EH (cell line): ENCODE measurements at places on chromosomes 6 and 20.

DNA sequence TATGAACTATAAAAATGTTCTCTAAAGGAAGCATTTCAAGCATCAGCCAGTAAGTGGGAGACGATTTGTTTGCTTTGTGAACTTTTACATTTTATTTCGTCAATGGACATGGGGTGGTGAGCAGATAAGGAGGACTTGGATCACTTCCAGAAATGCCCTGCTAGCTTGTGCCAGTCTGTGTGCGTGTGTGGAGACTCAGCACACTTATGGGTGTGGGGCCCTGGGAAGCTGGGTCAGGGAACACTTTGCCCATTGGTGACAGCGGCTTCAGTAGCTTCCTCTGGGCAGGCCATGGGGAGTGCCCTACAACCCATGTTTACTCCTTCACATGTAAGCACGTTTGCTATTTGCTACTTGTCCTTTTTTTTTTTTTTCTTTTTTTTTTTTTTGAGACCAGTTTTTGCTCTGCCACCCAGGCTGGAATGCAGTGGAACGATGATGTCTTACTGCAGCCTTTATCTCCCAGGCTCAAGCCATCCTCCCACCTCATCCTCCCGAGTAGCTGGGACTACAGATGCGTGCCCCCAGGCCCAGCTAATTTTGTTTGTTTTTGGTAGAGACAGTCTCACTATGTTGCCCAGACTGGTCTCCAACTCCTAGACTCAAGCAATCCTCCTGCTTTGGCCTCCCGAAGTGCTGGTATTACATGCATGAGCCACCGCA lies 24.2 kb downstream of the PRDM1 start:
- DNase-seq, result no peak

DNA sequence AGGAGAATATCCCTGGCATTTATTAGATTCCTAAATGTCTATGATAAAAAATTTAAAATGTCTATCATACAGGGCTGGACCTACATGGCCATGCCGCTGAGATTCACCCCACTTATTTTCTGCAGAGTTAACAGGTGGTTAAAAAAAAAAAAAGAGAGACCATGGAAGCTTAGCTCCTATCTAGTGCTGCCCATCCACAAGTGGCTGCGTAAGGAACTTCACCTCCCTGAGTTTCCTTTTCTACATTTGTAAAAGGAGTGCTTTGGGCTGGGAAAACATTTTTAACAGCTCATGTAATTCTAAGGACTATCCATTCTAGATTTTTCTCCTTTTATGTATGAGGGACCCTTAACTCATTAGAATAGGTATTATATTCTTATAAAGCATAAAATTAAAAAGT lies 534.1 kb downstream of the MMUT start:
- no peak for DNase-seq

GRCh38 chr6:15320693-15321092 lies 74.8 kb downstream of the JARID2 start:
- DNase-seq, result peak; percentile 31

- DNase-seq, result no peak
Measured at GRCh38 chr6:16665992-16666391, 95.3 kb downstream of the ATXN1 start.

DNA sequence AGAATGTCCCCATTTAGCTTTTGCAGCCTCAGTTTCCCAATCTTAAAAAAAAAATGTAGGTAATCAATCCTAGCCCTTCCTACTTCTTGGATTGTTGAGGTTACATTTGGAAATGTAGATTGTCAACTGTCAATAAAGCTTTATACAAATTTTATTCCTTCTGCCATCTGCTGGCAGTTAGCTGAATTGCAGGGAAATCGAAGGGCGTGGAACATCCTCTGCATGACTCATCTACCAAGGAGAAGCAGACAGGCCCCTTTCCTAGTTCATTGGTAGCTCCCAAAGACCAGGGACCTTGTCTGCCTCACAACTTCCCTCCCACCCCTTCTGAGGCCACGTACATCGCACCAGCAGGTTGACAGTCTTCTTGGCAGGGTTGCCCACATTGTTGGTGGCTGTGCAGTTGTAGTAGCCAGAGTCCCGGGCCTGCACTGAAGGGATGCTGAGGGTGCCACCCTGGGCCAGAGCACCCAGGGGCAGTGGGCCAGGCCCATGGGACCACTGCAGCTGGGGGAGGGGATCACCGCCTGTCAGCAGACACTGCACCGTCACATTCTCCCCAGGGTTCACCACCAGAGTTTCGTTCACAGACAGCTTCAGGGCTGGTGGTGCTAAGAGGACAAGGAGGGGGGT lies 43.6 kb downstream of the MDGA1 start:
- DNase-seq, result peak; percentile 47

DNA sequence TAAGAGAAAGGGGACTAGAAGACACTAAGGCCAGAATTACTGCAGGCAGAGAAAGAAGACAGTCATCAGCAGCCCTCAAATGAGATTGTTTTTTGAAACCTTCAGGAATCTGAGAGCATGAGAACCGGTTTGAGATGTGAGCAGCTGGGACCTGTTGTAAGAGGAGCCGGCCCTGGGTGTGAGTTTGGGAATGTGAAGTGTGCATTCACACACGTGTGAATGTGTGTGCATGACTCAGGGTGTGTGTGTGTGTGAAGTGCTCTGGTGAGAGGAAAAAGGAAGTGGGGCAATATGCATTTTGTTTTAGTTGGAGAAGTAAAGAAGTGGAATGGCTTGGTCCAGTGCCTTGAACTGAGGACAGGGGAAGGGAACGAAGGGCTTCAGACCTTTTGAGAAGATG lies 4.3 kb downstream of the SCUBE3 start:
- peak; percentile 64 for DNase-seq

DNA sequence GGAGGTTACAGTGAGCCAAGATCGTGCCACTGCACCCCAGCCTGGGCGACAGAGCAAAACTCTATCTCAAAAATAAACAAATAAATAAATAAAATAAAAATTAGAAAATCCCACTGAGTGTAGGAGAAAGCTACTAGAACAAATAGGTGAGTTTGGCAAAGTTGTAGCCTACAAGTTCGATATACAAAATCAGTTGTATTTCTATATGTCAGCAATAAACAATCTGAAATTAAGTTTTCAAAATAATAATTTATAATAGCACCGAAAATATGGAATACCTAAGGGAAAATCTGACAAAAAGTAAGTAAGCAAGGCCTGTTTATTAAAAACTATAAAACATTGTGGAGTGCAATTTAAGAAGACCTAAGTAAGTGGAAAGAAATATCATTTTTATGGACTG lies 5.1 kb upstream of the DEFB118 start:
- DNase-seq, result no peak

DNA sequence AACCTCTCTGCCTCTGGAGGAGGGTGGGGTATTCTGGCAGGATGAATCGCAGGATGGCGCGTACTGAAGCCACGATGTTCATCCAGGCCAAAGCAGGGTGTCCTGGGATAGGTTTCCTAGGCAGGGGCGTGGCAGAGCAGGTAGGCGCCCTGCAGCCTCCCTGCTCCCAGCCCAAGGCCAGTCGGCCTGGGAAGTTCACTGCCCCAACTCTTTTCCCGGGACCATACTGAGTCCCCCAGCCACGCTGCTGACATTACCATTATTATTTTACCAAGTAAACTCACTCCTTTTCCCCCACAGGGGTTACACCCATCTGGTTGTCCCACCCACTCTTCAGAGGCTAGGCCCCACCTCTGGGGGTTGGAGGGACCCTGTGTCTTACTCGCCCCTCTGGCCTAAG lies 21.8 kb downstream of the SDCBP2 start:
- DNase-seq, result no peak

DNA sequence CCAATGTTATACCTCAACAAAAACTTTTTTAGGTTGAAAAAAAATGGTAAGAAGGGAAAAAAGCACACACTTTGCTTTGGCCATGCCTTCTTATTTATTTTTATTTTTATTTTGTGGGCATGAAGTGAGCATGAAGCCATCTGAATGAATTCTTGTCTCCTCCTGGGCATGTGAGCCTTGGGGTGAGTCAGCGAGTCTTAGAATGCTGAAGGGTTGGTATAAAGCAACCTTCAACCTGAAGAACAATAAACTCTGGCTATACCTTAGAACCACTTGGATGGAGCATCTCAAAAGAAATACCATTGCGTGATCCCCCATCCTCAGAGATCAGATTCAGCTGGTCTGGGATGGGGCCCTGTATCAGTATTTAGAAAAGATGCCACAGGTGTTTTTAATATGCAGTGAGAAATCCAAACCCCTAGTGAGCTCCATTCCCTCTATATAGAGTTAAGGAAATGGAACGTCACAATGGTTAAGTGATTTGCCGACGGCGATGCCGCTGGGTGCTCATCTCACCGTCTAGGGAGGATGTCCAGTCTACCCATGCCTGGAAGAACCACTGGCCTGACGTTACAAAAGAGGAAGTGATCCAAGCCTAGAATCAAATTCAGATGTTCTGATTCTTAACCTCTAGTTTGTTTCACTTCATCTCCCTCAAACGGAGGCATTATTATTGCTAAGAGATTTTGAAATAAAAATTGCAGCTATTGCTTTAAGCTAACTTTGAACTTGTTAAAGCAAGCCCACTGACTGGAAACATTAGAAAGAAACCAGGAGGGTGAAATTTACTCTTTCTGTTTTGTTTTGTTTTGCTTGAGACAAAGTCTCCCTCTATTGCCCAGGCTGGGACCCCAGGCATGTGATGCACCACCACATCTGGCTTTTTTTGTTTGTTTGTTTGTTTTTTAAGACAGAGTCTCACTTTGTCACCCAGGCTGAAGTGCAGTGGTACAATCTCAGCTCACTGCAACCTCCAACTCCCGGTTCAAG lies 67.1 kb downstream of the EDN1 start:
- peak; percentile 29 for DNase-seq

DNA sequence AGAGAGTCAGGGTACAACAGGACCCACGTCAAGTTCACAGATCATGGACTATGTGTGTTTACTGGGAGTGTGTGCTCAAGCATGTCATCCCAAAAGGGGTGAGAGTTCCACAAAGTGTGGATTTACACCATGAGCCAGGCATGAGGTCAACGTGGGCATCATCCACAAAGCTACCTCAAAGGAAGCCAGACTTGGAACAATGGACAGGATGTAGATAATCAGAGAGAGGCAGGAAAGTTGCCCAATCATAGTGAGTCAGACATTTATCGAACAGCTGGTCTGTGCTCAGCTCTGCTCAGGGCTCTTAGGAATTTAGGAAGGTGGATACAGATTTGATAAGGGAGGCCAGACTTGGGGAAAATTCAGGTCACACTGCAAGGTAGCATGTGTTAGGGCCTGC lies 317.2 kb upstream of the CDYL start:
- DNase-seq, result peak; percentile 75

DNA sequence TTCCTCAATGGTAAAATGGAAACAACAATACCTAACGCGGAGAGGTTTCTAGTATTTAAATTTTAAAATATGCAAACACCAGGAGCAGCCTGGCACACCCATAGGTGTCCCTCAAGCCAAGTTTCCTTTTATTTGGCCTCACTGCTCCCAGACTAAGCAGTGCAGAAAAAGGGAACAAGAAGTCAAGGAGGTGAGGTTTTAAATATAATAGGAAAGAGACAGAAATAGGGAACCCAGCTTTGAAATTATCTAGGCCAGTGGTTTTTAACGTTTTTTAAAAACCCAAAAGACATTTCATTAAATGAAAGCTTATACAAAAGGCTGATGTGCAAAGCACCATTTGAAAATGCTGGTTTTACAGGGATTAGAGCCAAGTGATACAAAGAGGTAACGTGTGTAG lies 109.6 kb downstream of the SLC22A3 start:
- DNase-seq, result no peak

DNA sequence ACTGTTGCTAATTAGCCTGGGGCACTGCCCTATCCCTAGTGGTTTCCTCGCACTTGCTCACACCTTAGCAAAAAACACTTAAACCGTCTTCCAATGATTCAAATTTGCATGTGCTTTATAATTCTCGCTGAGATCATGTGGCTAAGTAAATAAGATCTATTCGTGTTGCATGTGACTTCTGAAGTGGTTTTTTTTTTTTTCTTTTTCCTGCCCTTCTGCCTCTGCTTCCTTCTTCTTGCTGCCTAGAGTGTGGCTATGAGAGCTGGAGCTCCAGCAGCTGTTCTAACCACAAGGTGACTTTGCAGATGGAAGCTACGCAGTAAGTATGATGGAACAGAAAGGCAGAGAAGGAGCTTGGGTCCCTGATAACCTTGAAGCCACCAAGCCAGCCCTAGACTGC lies 36.5 kb downstream of the SULF2 start:
- no peak for DNase-seq

DNA sequence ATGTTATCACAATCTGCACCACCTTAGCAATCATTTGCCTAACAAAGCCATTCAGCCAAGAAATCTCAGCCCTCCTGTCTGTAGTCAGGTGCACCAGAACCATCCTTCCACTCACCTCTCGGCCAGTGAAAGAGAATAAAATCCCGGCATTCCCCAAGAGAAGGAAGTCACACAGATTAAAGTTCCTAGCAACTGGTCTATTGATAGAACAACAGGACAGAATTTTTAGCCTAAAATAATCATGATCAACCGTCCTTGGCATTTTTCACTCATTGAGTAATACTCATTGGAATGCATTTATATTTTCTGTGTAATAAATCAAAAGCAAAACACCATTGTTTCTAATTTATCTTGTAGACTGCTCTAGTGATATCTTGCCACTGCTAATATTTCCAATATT lies 85.7 kb upstream of the CDH4 start:
- DNase-seq, result peak; percentile 53

- DNase-seq, result no peak
Measured at GRCh38 chr20:58020656-58021454, 207.6 kb downstream of the ANKRD60 start.

- no peak for DNase-seq
Measured at GRCh38 chr6:45806172-45806571, 209.5 kb downstream of the CLIC5 start.

- DNase-seq, result peak; percentile 94
Measured at GRCh38 chr20:3679749-3680700, 1.8 kb downstream of the ADAM33 start.

GRCh38 chr6:3506751-3507383 lies 50.0 kb upstream of the SLC22A23 start:
- DNase-seq, result no peak

- DNase-seq, result no peak
Measured at GRCh38 chr6:85348643-85349042, 101.2 kb upstream of the NT5E start.

DNA sequence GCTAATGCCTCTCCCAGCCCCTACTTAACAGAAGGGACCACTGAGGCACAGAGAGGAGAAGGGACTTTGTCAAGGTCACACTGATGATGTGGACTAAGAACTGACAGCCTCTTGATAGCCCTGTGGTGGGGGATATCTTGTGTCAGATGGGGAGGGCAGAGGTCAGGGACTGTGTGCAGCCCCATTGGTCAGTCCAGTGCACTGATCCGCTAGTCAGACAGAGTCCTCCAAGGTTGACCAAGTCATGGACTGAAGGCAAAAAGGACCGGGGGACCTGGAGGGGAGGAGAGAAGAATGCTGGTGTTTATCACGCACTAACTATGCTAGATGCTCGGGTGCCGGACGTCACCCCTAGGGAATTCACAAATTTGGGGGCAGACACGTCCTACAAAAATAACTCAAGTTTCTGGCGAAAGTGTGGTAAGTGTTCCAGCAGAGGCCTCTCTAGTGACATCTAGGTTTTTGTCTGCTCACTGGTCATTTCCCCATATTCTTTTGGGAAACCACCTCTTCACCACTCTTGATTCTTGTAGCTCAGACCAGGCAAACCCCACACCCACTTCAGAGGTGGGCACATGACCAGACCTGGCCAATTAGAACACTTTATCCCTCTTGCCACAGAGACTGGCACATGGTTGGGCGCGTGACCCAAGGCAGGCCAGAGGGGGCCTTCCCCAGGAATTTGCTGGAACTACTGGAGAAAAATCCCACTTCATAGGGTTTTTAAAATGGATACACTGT lies 21.0 kb downstream of the TCF15 start:
- peak; percentile 10 for DNase-seq

GRCh38 chr20:58703765-58704371 lies 11.3 kb downstream of the NPEPL1 start:
- no peak for DNase-seq
